ENCODE measurements at places on chromosomes 4 and X.
A peak's percentile ranks its signal among the peaks of the same experiment; 100 is the strongest.

DNA sequence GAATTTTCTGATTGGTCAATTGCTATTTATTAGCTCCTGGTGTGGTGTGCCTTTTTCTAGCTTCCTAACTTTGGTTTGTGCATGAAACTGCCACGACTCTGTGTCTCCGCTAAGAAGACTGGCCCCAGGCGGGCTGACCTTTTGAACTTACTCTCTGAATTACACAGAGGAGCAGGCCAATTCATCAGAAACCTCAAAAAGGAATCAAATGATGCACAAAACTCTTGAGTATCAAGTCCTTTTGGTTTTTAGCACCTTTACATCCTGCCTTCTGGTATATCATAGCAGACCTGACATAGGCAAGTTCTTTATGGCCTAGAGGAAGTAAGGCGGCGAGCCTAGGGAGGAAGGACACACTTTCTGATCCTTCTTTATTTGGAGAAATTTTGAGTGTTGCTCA lies 17.6 kb downstream of the TKTL1 start:
- no peak for DNase-seq

- DNase-seq: no peak
These were observed 24.6 kb upstream of the MOB1B start for GRCh38 chr4:70877556-70877955.

DNA sequence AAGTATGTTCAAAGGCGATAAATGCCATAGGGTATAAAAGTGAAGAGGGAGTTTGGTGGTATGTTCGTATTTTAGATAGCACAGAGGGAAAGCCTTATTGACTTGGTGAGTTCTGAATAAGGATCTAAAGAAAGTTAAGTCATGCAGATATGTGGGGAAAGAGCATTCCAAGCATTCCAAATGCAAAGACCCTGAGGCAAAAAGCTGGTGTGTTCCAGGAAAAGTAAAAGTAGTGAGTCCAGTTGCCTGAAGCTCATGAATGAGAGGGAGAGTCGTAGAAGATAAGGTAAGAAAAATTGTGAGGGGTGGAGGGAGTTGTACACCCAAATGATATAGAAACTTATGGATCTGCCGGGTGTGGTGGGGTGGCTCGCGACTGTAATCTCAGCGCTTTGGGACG lies 426.7 kb downstream of the RPA4 start:
- peak; percentile 7 for DNase-seq

- DNase-seq: no peak
These were observed 1870.5 kb upstream of the TENM3 start for GRCh38 chr4:180372691-180373090.

DNA sequence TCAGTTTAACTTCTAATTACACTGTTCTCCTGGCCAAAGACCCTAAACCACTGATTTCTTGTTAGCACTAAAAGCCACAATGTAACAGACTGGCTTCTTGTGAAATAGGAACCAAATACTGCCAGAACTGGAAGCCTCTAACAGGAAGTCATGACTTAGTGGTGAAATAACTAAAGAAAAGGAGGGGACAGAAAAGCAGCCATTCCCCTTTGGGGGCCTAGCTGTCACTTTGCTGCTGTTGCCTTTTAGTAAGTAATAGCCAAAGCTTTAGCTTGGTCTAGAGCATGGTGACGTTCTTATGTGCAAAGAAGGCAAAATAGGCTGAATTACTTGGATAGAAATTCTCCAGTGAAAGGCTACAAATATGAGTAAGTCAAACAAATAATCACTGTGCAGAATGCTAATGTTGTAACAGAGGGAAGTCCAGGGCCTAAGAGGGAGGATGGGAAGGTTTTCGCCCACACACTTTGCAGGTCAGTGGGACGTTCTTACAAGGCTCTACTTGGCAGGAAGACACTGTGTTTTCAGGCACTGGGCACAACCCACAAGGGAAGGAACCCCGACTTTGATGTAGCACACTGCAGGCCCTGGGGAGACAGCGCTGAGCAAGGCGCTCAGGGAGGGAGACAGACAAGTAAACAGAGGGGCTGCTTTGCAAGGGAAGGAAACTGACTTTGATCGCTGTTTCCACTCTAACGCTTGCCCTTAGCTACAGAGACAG lies 16.7 kb downstream of the GAB3 start:
- DNase-seq: no peak

- DNase-seq: peak; percentile 16
These were observed 20.2 kb upstream of the CTSO start for GRCh38 chr4:155973639-155974475.

GRCh38 chrX:119121341-119121740 lies 6.3 kb downstream of the KIAA1210 start:
- DNase-seq: no peak

DNA sequence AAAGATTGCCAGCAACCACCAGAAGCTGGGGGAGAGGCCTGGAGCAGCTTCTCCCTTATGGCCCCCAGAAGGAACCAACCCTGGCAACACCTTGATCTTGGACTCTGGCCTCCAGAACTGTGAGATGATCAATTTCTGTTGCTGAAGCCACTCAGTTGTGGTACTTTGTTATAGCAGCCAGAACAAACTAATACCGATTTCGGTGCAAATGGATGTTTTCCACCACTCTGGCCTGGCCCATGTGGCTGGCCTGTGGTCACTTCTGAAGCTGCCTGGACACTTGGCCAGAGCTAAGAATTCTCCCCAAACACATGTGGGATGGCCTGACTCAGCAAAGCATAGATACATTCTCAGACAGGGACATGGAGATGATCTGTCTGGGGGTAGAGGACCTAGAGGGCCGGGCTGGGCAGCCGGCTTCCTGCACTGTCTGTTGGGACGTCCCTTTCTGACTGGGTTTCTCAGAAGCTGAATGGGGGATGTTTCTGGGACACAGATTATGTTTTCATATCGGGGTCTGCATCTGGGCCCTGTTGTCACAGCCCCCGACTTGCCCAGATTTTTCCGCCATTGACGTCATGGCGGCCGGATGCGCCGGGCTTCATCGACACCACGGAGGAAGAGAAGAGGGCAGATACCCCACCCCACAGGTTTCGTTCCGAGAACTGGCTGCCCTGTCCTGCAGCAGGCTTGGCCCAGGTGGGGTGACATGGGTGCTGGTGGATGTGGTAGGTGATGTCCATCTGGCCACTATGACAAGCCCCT lies 4.1 kb downstream of the FOXP3 start:
- DNase-seq: no peak

GRCh38 chr4:89829470-89830138 lies 7.4 kb downstream of the SNCA start:
- DNase-seq: no peak

Data from RWPE1 (cell line).